ENCODE measurements at places on chromosomes 7 and 10.

GRCh38 chr10:35184527-35185171 lies 58.0 kb downstream of the CREM start:
- no peak for DNase-seq

GRCh38 chr7:105141068-105141467 lies 127.1 kb downstream of the KMT2E start:
- DNase-seq: peak; percentile 42

GRCh38 chr10:122981066-122981464 lies 864 bp downstream of the PSTK start:
- peak; percentile 49 for DNase-seq

- DNase-seq: no peak
These were observed 394.8 kb downstream of the KIF20B start for GRCh38 chr10:90096196-90096595.

DNA sequence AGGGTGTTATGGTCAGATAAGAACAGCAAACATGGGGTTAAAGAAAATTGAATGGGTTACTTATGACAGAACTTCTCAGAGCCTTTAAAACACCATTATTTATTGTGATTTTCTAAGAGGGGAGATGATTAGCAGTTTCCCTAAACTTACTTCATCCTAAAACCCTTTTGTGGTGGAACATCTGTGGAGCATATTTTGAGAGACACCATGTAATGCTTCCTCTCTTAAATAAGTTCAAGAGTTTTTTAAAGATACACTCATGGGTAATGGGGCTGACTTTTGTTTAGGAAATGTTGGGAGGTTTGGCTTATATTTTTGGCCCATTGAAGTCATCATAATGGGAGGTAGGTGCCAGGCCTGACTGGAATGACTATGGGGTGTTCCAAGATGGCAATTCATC lies 8.4 kb upstream of the PDCD4 start:
- no peak for DNase-seq

DNA sequence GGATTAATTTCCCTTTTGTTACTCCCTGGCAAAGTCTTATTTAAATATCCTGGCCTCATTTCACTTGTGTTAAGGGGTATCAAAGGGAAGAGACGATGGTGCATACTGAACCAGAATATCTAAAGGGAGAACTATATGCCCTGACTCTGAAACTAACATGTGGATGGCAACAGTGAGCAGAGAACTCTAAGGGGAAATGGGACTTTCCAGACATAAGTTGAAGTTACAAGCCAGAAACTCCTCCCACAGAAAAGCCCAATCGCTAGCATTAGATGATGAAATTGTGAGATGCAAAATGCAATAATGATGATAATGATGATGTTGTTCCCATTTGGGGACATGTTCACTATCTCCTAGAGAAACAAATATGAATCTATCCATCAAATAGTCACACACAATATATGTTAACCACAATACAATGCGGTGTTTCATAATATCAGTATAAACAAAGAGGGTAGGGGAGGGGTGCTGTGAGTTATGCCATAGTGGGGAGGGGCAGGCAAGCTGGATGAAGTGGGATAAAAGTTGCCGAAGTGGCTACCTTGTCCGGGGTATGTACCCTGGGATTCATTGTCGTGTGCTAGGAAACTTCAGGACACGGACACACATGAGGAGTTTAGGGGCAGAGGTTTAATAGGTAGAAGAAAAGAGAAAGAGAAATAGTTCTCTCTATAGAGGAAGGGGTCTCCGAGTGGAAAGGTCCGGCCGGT lies 37.1 kb downstream of the TMEM229A start:
- DNase-seq: no peak

GRCh38 chr7:116574025-116574822 lies 49.4 kb downstream of the CAV1 start:
- DNase-seq: no peak

- no peak for DNase-seq
These were observed 736 bp downstream of the MINDY4 start for GRCh38 chr7:30771880-30772425.

GRCh38 chr10:130464426-130464825 lies 328.2 kb downstream of the GLRX3 start:
- no peak for DNase-seq

DNA sequence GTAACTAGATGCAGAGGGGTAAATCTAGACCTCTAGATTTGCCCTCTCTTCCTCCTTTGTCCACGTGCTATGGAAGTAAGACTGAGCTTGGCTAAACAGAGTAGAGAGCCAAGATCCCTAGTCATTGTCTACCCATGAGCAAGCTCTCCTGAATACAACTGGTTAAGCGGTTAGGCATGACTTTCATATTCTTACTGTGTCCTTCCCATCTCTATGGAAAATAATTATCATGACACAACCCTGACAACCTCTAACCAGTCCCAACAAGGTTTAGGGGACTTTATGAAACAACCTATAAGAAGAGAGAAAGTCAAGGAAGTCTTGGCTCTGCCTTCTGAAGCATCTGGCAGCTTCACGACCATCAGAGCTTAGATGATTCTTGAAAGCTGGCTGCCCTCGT lies 7.8 kb upstream of the LAMB4 start:
- no peak for DNase-seq

DNA sequence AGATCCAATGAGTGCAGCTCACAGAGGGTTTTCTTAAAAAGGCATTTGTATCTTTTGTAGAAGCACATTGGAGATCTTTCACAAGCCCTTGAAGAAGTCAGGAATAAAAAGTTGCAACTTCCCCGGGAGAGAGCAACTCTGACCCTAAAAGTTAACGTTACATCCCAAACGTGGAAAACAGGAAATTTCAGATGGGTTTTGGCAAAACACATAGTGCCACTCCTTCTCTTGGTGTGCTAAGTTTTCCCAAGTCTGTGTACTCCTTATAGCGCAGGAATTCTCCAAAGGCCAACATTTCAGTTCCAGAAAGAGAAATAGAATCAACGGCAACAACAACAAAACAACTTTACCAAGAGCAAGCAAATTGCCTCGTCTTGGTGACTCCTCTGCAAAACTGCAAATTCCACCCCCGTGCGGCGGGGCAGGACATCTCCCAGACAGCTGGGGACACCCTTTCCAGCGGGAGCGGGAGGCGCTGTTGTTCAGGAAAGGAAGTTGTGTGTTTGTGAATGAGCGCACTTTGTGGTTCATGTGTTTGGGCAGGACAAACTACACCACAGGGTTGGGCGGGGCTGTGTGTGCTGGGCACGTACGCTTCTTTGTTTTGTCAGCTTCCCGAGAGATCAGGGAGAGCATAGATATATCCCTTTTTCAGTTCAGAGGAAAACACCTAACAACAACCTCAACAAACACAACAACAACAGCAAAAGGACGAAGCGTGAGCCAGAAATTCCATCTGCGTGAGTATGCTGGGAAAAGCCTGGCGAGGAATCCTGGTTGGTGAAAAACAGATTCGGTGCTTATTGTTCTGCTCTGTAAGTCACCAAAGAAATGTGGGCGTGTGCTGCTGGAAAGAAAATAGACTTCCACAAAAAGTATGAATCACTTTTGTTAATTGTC lies 294.7 kb upstream of the PITRM1 start:
- DNase-seq: no peak

DNA sequence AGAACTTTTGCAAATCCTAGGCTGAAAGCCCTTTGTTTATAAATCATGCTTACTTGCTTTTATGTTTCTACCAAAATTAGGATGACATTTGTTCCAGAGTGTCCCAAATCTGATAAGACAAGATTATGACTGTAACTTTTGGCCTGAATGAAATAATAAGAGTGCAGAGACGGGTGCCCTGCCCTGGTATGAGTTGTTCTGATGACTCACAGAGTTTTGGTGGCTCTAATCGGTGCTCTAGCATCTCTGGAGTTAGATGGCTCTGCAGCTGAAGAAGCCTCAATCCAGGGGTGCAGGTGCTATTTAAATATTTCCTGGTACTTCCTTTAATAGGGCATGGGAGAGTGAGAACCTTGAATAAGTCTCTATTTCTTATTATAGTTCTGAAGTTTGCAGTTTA lies 102.2 kb upstream of the ELMO1 start:
- DNase-seq: no peak

DNA sequence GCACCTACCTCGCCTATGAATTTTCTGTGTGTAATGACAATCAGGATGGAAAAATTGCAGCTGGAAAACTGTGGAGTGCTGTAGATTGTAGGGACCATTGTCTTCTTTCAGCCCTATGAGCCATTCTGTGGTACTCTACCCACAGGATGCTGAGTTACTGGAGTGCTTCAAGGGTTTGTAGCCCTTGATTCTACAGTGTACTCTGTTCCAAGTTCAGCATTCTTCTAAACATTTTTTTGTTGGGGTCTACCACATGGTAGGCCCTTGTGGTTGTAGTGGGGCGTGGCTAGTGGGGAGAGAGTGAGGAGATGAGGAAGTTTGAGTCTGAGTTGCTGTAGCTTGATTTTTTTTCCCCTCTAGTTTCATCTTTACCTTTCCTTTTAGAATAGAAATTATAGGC lies 33.5 kb downstream of the REEP3 start:
- peak; percentile 91 for DNase-seq

DNA sequence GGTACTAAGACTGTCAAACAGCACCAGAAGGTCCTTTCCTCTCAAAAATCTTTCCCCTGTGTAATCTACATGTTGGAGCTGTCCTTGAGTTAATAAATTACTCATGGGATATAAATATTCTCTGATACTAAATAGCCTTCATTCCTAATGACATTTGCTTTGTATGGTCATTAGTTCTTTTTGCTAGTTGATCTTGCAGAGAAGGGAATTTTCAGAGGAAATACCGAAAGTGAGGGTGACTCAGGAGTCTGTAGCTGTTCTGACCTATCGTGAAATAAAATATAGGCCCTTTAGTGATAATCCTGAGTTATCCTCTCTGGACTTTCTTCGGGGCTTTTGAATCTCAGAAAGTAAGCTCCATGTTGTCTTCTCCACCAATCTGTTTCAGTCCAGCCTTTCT lies 19.4 kb upstream of the CLDN12 start:
- no peak for DNase-seq

GRCh38 chr7:48085433-48085791 lies 3.7 kb upstream of the UPP1 start:
- DNase-seq: no peak

DNA sequence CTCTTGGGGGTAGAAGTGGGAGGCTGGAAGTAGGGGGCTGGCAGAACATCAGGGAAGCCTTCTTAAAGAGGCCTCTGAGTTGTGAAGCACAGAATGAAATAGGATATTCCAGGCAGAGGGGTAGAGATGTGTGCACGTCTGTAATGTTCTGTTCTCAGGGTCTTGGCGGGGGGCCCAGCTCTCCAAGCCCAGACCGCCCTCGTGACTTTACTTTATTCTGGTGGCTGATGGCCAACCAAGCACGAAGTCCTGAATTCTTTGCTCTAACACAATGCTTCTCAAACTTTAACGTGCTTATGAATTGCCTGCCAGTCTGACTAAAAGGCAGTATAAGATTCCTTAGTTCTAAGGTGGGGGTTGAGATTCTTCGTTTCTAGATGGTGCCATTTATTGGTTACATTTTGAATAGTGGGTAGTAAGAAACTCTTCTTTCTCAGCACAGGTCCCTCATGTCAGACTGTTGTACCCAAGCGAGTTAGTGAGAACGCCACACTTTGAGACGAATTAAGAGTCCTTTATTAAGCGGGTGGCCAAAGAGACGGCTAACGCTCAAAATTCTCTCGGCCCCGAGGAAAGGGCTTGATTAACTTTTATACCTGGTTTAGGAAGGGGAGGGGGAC lies 8.2 kb downstream of the PRXL2A start:
- DNase-seq: no peak

DNA sequence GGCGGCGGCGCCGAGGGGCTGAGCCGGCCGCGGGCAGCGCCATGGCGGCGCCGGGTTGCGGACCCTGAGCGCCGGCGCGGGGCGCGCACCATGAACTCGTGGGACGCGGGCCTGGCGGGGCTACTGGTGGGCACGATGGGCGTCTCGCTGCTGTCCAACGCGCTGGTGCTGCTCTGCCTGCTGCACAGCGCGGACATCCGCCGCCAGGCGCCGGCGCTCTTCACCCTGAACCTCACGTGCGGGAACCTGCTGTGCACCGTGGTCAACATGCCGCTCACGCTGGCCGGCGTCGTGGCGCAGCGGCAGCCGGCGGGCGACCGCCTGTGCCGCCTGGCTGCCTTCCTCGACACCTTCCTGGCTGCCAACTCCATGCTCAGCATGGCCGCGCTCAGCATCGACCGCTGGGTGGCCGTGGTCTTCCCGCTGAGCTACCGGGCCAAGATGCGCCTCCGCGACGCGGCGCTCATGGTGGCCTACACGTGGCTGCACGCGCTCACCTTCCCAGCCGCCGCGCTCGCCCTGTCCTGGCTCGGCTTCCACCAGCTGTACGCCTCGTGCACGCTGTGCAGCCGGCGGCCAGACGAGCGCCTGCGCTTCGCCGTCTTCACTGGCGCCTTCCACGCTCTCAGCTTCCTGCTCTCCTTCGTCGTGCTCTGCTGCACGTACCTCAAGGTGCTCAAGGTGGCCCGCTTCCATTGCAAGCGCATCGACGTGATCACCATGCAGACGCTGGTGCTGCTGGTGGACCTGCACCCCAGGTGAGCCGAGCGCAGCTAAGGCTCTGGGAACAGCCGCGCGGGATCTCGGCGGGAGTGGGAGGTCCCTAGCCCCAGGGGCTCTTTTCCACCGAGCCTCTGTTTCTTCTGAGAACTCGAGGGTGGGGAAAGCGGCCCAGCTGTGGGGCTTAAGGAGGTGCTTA lies at the start of gene GPR26:
GPR26 (plus strand) TSS at position 38 of the 919 bp plus-strand sequence; CDS start at position 91, 53 bp downstream.
- no peak for DNase-seq

DNA sequence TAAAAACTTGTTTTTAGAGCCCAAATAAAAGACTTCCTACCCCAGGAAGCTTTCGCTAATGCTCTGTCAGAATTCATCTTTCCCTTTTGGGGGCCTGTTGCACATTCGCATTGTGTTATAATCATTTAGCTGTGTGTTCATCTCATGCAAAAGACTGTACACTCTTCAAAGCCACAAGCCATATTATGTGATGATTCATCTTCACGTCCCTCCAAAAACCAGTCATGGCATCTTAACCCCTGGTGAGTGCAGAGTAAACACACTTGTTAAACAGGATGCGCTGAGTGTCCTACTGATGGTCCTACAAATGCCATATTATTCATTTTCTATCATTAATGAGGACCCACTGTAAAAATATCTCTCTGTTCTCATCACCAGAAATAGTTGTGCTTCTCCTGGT lies 235.4 kb downstream of the KIAA1217 start:
- no peak for DNase-seq

GRCh38 chr10:99870123-99870730 lies 87.8 kb downstream of the ABCC2 start:
- peak; percentile 85 for DNase-seq

- DNase-seq: no peak
These were observed 4.4 kb upstream of the GLI3 start for GRCh38 chr7:42241424-42241823.

DNA sequence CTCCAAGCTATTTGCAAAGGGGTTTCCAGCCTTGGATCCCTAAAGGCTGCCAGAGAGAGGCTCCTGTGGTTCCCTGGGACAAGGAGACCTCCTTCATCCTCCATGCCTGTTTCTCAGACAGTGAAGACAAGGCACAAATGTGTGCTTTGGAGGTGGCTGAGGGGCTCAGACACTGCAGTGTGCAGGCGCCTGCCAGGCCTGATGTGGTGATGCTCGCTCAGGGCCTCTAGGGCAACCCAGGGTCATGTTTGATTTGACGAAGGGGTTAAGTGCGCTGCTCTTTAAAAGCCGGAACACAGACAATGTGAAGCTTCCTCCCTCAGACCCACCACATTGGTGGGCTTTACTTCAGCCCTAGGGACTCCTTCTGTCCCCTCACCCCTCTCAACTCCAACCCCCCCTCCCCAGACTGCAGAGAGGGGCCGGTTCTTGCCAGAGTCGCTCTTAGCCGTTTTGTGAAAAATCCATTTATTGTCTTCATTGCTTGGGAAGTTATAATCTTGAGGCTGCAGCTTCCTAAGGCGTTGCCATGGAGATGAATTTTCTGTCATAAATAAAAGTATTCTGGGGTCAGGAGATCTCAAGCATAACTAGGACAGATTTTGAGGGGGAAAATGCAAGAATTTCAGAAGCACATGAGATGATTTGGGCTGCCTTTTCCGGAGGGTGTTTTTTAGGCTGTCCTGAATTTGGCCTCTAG lies 35.8 kb downstream of the PDGFA start:
- no peak for DNase-seq
